IMR-90 (cell line): ENCODE measurements at places on chromosomes 1 and 21. TPM values are rescaled to one million over a fixed set of nuclear protein-coding genes. Genes with fewer than 3 reads are reported as not detected.

Gene FAAH
- total RNA-seq: under 0.01 TPM in 1 of 2 replicates, not detected in the other

GRCh38 chr1:181986907-181987305 lies 74.6 kb downstream of the ZNF648 start:
- no peak for DNase-seq

GRCh38 chr1:241639623-241640148 lies 483 bp downstream of the CHML start:
- DNase-seq: no peak

GRCh38 chr21:23522751-23523150 lies 2084.5 kb downstream of the MRPL39 start:
- no peak for DNase-seq

DNA sequence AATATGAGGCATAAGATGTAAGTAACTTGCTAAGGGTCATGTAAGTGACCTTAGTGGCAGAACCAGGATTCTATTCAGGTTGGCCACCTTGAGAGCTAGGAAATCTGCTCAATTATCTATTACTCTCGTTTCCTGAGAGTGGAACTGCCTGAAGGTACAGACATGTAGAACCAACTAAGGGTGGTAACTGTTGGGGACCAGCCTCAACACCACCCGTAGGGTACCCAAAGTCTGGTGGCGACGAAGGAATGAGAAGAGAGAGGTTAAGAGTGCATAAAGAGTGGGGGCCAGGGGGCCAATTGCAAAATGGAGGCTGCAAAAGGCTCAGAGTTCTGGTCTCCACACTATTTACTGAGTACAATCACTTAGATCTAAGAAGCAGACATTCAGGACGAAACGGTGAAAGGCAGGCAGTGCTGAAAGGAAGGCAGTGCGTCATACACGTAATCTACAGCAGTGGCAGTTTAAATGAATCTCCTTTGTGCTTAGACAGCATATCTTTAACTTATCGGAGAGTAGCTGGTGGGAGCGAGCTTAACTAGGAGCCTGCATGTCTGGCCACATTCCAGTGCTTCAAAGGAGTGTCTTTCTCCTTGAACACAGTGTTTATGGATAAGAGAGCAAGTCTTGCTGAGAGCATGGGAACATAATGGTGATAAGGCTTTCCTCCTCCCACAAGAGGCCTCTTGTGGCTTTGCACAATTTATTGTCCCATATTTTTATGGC lies 25.0 kb downstream of the SRSF4 start:
- peak; percentile 49 for DNase-seq

Gene IER5
- total RNA-seq: 15.8 and 29.4 TPM in 2 replicates

GRCh38 chr1:118404024-118404423 lies 219.0 kb upstream of the SPAG17 start:
- DNase-seq: no peak

DNA sequence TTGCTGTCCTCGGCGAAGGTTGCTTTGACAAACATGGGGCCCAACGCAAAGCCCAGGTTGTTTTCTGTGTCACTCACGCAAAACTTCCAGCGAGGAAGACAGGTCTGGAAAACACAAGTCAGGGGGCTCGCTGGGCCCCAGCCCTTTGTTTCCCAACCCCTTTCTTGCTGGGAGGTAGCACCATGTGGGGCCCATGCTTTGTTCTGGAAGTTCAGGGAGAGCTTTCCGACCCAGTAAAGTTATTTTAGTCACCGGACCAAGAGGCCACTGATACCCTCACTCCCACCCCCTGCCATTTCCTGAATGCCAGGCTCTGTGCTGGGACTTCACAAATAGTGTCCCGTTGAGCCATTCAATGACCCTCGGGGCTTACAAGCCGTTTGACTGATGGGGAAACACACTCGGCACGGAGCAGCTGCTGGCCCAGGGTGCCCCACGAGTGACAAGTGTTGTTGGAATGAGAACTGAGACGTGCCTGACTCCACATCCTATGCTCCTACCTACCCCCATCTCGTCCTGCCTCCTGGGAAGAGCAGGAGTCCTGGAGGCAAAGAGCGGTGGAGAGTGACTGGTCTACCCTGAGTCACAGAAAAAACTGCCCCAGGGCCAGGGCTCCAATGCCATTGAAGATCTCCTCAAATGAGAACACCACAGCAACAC lies 52.0 kb downstream of the ECE1 start:
- DNase-seq: peak; percentile 84

DNA sequence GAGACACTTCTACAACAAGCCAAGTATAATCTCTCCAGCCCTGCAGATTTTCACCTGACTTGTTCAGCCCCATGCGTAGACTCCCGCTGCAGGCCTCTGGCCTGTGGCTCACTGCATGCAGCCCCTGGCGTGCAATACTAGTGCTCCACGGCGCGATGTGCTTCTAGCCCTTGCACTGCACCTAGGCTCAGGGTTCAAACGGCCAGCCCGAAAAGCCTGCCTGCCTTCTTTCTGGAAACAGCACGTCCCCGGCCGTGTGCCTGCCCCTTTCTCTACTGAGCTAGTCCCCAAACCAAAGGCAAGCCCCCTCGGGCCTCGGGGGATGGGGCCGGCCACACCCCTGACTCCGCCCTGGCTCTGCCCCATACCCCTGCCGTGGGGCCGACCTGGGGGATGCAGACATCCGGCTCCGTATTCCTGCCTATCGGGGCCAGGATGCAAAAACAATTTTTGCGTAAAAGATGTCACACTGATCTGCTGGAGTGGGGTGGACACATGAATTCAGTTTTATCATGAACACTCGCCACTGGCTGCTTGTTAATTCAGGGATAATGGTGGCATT lies 26.3 kb upstream of the TRAPPC10 start:
- DNase-seq: no peak

GRCh38 chr1:94382201-94382600 lies 36.0 kb upstream of the ABCD3 start:
- no peak for DNase-seq

DNA sequence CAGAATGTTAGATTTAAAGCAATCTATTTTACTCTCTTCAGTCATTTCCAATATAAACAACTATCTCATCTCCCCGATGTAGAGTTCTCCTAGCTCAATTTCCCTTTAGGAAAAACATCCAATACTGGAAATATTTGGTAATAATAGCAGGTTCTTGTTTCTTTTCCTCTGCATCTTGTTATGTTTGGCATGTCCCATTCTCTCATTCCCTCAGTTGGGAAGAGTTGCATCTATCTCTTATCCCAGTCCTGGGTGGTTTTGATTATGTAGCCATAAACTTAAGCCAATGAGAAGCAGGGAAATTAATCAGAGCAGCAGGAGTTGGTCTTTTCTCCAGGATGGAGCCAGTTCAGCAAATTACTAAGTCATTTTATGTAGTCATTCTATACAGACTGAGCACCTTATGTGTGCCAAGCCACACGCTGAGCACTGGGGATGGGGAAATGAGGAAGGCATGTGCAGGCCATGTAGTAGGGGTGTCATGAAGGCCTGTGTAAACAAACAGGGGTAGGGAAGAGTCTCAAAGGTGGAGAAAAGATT lies 418.2 kb upstream of the NFIA start:
- DNase-seq: no peak

DNA sequence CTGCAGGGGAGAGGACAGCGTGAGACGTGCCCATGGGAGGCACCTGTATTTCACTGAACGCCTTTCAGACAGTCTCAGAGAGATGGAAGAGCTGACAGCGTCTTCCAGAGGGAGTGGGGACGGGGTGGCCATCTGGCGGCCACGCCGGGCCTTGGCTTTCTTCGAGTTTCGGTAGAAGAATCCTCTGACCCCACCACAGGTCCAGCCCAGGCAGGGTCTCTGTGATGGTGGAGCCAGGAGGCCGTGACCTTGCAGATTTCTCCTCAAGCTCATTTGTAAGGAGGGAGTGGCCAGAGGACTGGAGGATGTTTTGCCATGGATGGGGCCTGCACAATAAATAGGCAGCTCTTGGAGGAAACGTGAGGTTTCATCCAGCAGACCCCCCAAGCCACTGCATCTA lies 47.6 kb upstream of the ADARB1 start:
- no peak for DNase-seq

Gene HSF2BP
- 0.83 and 0.90 TPM in 2 replicates for total RNA-seq

Gene ADORA3
- not detected in 2 replicates for total RNA-seq

- DNase-seq: no peak
Observed at GRCh38 chr1:204712708-204713430, 27.3 kb upstream of the LRRN2 start.

GRCh38 chr1:212966616-212967015 lies 16.3 kb downstream of the VASH2 start:
- DNase-seq: no peak

Gene IVL
- not detected in 2 replicates for total RNA-seq

Gene BSND
- not detected in 2 replicates for total RNA-seq
